ENCODE measurements at places on chromosomes 12 and 14.

GRCh38 chr14:65471038-65471878, 58.7 kb downstream of the FUT8 start:
- no peak for DNase-seq

DNA sequence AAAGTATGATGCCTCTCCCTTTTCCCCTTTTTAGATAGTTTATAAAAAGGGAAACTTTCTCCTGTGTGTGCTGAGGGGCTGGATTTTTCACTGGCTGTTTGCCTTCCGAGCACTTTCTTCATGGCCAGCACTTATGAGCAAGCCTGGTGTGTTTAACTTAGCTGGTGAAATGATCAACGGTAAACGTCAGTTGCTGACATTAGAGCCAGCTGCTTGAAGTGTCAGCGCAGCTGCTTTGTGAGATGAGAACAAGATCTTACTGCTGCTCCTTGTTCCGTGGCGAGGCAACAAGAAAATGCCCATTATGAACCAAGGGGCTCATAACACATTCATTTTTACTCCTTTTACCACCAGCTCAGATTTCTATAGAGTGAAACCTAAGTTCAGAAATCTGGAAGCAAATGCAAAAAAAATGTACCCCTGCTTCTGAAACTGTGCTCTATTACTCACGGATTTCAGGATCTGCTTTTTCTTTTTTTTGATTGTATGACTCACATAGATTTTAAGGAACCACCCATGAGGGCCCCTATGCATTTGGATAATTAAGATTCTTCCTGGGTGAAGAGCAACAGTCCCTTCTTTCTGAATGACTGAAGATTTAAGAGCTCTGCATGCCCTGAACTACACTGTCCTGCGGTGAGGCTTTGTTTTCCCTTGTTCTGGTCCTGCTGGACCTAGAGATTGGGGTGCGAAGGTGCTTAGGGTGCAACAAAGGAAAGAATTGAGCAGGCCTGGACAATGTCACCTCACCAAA, 74.3 kb upstream of the CPM start:
- DNase-seq = peak; percentile 3

- no peak for DNase-seq
These were observed 388.6 kb downstream of the CCDC91 start for GRCh38 chr12:28578833-28579252.

- no peak for DNase-seq
These were observed 11.2 kb upstream of the POP5 start for GRCh38 chr12:120592121-120593049.

GRCh38 chr14:98204139-98204538, 1067.9 kb downstream of the BCL11B start:
- no peak for DNase-seq

- no peak for DNase-seq
These were observed 69.9 kb downstream of the ARL6IP4 start for GRCh38 chr12:123050331-123050831.

GRCh38 chr14:106044949-106045596, 518.7 kb downstream of the TMEM121 start:
- DNase-seq = no peak

DNA sequence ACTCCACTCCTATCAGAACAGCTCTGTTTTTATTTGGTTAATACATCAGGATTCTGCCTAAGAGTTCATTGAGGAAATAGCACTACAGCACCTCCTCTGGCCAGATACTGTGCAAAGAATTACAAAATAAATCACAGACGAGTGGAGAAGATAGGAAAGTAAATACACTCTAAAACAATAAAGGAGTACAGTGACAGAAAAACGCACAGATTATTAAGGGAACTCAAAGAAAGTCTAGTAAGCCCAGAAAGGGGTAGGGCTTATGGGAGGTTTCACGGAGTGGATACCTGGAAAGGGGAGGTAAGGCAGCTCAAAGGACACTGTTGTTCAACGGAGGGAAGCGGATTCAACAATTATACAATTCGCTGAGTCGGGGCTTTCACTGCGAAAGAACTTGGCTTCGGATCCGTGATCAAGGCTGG, 5.5 kb downstream of the OR10AD1 start:
- DNase-seq = no peak

DNA sequence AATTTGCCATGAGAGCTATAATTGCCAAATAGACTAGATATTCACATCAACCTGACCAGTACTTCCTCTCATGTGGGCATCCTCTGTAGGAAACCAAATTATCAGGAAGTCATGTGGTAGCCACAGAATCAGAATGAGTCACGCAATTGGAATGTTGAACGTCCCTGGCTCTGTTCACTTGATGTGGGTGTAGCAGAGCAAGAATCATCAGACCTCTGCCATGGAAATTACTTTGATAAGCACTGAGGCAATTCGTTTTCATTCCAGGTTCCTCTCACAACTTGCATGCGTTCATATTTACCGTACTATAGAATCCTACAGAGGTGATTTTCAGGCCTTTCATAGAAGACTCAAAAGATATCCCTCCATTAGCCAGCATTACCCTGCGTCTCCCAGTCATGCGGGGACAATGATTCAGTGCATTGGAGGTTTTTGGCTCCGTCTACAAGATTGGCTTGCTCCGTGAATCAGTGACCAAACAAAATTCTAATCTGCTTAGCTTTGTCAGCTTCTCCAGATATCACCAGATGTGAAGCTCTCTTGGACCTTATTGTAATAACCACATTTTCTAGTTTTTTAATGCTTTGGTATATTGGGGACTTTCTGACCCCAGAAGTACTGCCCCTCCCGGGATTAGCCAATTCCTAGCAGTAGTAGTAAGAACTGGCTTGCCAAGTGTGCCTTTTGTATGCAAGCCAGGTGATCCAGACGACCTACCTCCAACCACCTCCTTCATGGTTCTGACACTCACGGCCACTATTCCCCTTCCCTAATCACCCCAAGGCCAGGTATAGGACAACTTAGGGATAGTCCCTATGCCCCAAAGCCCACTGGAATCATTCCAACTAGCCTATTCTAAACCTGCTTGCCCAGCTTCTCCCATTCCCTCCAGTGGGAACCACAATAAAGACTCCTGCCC, 133.4 kb downstream of the KICS2 start:
- DNase-seq = no peak

DNA sequence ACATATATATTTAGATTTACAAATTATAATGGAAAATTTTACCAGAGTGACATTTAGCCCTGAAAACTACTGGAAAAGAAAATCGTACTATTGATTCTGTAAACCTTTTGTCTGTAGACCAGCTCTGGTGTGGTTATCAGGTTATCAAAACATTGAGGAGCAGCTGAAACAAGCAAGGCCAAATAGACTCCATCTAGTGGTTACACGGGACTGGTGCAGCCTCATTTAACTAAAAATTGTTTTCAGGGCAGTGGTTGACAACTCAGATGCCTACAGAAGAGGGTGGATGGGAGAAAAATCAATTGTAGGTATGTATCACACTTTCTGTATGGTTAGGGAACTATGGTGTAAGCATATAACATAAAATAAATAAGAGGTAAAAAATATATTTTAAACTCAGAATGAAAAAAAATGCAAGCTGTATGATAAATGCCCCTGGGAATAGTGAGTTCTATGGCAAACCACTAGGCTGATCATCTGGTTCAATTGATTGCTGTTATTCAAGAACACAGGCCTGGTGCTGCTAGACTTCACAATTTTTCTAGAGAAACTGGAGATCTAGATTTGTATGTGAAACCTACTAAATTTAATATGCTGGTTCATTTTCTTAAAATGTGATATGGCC, 51.2 kb downstream of the ACSS3 start:
- no peak for DNase-seq

GRCh38 chr12:120680165-120680738, 6.7 kb upstream of the MLEC start:
- no peak for DNase-seq

- DNase-seq = no peak
These were observed 2.6 kb downstream of the NT5DC3 start for GRCh38 chr12:103838254-103838914.

DNA sequence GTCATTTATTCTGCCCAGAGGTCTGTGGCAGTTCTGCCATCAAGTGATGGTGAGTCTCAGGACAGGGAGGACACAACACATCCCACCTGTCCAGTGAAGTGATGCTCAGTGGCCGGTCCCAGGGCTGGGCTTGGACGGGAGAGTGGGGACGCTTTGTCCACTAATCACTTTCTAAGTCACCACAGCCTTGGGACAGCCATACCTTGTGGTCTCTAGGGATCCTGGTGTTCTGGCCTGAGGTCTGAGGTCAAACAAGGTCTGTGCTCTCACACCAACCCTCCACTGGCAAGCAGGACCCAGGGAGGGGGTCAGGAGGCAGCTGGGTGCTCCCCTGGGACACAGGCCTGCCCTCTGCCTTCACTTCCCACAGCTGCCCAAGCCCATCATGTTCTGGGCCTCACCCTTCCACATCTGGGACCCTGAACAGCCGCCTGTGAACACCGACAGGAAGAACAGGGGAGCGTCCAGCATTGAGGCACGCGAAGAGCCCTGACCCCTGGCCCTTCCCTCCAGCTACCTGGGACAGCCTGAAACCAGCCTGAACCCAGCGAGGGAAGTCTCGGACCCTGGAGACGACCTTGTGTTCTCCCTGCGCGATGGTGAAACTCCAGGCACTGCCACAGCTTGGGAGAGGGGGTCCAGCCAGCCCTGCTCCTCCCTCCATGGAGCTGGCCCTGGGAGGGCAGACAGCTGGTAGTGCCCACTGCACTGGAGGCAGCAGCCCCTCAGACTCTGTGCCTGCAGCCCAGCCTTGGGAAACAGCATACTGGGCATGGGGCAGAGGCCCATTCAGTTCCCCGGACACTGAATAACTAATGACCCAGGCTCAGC, 19.7 kb upstream of the GPR132 start:
- no peak for DNase-seq

- DNase-seq = no peak
These were observed 1.1 kb downstream of the SP1 start for GRCh38 chr12:53380794-53381730.

DNA sequence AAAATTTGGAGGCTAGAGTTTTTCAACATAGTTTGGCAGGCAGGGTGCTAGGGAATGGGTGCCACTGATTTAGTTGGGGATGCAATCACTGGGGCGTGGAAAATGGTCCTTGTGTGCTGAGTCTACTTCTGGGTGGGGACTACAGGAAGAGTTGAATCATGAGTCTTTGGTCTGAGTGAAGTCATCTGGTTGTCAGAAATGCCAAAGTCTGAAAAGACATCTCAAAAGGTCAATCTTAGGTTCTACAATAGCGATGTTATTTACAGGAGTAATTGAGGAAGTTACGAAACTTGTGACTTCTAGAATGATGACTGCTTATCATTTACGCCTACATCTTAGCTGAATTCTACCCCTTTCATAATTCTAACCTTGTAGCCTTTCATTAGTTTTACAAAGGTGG, 209.1 kb downstream of the NUBPL start:
- DNase-seq = no peak

DNA sequence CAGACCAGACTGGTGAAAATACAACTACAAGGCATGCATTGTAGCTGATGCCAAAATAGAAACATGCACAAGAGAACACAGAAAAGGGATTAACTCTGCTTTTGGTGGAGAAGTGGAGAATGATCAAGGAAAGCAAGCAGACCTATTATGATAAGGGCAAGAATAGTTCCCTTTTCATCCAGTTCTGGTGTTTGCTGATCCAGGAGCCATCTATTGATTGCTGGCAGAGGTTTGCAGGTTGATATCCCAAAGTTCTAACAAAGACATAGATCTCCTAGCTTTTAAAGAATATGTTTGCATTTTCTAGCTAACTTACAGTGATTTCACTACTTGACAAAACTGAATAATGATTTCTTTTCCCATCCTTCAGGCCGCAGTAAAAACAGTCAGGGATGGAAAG, 166.2 kb upstream of the CDKN3 start:
- no peak for DNase-seq

DNA sequence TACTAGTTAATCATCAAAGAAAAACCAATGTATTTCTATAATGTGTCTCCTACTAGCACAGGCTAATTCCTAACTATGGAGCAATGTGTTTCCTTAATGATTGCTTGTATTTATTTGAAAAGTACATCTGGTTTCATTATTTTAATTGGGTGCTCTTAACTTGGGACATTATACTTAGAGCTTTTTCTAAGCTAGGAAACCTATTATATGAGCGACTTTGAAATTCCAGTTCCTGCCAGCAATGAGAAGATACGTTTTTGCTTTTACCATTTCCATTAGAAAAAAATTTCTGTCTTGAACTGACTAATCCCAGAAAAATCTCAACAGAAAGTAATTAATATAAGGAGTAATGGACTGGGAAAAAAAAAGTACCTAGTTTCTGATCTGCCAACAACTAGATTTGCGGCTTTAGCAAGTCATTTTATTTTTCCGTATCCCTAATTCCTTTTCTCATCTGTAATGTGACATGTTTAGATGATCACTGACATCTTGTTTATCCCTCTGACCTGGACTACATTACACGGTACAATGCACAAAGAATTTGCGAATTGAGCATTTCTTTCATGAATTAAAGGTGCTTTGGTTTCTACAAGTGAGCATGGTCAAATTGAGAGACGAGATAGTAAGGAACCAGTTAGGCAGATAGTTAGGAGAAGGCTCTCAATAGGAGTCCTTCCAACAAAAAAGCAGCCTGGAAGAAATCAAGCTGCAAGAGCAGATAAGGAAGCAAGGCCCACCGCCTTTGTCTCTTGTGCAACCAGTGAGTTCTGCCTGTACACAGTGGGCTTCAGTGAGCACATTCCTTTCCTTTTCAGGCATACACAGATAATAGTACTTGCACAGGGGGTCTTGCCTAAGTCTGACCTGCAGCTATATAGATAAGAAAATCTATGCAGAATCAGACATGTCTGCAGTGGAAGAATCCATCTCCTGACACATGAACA, 1765.0 kb upstream of the FLRT2 start:
- no peak for DNase-seq

GRCh38 chr12:18683327-18684013, 54.3 kb downstream of the PLCZ1 start:
- no peak for DNase-seq

- no peak for DNase-seq
These were observed 2.4 kb downstream of the AMN start for GRCh38 chr14:102924632-102925588.

DNA sequence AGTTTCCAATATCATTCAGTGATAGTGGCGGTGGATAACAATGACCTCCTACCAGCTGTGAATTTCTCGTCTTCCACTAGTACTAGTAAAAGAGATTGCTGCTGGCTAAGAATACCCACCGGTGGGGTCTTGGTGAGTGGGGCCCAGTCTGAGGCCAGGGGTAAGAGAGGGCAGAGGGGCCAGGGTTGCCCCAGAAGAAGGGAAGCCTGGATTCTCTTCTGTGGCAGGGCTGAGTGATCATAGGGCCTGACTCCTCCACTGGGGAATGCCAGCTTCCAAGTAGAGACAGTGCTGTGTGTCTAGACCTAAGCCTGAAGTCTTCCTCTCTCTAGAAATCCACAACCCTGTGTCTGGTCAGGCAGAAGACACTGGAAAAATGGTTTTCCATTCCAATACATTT, 5.8 kb upstream of the TMEM63C start:
- DNase-seq = no peak

GRCh38 chr12:54984658-54985376, at the start of gene TESPA1:
TSS of gene TESPA1 (minus strand) at chr12:54984762. CDS start at chr12:54974562, 10,200 bp downstream.
- no peak for DNase-seq

DNA sequence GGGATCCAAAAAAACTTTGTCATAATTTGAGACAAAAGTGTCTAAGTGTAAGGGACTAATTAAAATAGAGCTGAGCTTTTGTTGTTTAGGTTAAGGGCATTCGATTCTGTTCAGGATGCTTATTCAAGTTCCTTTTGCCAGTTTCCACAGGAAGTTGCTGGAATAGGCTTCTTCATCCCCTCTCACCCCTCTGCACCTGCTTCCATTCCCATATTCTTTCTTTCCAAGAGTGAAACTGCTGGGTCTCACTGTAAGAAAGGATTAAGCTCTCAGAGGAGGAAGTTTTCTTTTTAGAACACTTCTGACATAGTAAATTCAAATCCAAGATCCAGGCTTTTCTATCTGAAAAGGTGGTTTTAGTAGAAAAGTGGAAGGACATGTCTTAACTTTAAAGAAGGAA, 61.4 kb downstream of the POLR3B start:
- no peak for DNase-seq

- DNase-seq = no peak
These were observed 78.8 kb upstream of the NEDD1 start for GRCh38 chr12:96828169-96828789.

All from caudate nucleus (tissue), 63 donors.